ENCODE measurements at places on chromosomes 1 and 21. TPM values are rescaled to one million over a fixed set of nuclear protein-coding genes. Genes with fewer than 3 reads are reported as not detected.

The PFDN2 gene
- total RNA-seq = 27.7 TPM

The HHAT gene
- total RNA-seq = 1.0 TPM

The GCSAML gene
- total RNA-seq = not detected

The ZNF593OS gene
- not detected for total RNA-seq

The ALX3 gene
- not detected for total RNA-seq

The MSH4 gene
- total RNA-seq = 0.13 TPM

The LCE1A gene
- total RNA-seq = not detected

The CYP4X1 gene
- total RNA-seq = 3.4 TPM

The ADAMTS4 gene
- total RNA-seq = 15.8 TPM

The CYP4A11 gene
- not detected for total RNA-seq

The B4GALT3 gene
- 17.5 TPM for total RNA-seq

The RIMKLA gene
- under 0.01 TPM for total RNA-seq

The RAB7B gene
- total RNA-seq = not detected

The PRAMEF14 gene
- total RNA-seq = not detected

The SLC6A9 gene
- total RNA-seq = 0.13 TPM

The HSD3B1 gene
- not detected for total RNA-seq

The EDARADD gene
- total RNA-seq = under 0.01 TPM

The SLC2A1 gene
- 10.4 TPM for total RNA-seq

The TSPAN1 gene
- total RNA-seq = 0.13 TPM

The FAM20B gene
- total RNA-seq = 23.5 TPM

The NMNAT1 gene
- total RNA-seq = 15.4 TPM

The CLCA4 gene
- total RNA-seq = not detected

The TEX38 gene
- total RNA-seq = not detected

The HES3 gene
- not detected for total RNA-seq

The PROK1 gene
- total RNA-seq = not detected

The RGS8 gene
- total RNA-seq = not detected

The PPIAL4G gene
- total RNA-seq = not detected

The OLFML3 gene
- 7.2 TPM for total RNA-seq

The HRNR gene
- not detected for total RNA-seq

The SPRR1A gene
- not detected for total RNA-seq

The MAEL gene
- not detected for total RNA-seq

The RPE65 gene
- total RNA-seq = not detected

The PLEKHN1 gene
- total RNA-seq = 0.51 TPM

The C1orf94 gene
- total RNA-seq = not detected

The KIF26B gene
- total RNA-seq = 3.8 TPM

The PDZK1 gene
- not detected for total RNA-seq

The RYR2 gene
- total RNA-seq = 0.26 TPM

The C1orf185 gene
- not detected for total RNA-seq

The C1orf74 gene
- 1.9 TPM for total RNA-seq

The KCND3 gene
- total RNA-seq = 0.13 TPM

Data from dermis microvascular lymphatic vessel endothelial cell (primary cell).